ENCODE measurements at places on chromosomes 16 and 17. TPM values are rescaled to one million over a fixed set of nuclear protein-coding genes. Genes with fewer than 3 reads are reported as not detected.

PHAF1 gene
- total RNA-seq: 24.3 TPM

- DNase-seq: no peak
These were observed 70.7 kb downstream of the CLEC16A start for GRCh38 chr16:11015076-11015475.

- DNase-seq: no peak
These were observed 5.0 kb downstream of the DEXI start for GRCh38 chr16:10937068-10937859.

DNA sequence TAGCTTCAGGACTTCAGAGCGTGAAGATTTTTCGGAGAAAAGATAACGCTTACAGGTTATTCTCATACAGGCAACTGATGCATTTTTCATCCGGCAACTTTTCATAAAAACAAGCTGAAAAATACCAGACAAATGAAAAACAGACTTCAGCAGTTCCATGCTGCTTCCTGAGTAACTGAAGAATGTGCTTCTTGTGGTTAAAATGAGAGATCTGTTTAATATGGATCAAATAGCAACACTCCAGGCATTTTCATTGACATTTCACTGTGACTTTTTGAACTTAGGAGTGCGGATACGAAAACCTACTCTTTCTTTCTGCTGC, 705 bp upstream of the PITPNC1 start:
- DNase-seq: peak; percentile 19

DNA sequence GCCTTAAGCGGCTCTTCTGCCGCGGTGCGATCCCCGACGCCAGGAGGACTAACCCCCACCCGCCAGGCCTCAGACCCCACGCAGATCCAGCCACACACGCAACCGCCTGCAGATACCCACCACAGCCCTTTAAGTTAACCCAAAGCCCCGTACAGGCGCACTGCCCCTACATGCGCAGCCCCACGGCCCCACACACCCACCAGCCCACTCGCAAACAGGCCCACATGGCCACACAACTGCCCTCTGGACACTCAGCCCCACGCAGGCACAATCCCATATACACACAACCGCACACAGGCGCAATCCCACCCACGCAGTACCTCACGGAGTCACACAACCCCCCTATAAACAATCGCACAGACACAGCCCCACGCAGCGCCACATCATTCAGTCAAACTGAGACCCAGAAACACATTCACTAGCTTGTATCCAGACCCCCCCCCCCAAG, 41.7 kb downstream of the RAI1 start:
- no peak for DNase-seq

Measured in LHCN-M2 (cell line).